T-helper 9 cell (primary cell): ENCODE measurements at places on chromosomes 3 and 15.

DNA sequence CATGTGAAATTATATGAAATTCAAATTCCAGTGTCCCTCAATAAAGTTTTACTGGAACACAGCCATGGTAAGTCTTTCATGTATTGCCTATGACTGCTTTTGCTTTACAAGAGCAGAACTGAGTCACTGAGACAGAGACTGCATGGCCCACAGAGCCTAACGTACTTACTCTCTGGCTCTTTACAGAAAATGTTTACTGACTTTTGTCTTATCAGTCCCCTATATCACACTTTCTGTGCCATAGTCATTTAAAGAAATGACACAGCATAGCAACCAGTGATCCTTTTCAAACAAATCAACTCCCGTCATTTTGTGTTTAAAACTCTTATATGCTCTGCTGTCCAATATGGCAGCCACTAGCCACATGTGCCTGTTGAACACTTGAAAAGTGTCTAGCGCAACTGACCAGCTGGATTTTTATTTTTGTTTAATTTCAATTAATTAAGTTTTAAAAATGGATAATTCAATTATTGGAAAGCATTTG, 129.7 kb upstream of the CDIN1 start:
- DNase-seq: no peak

GRCh38 chr3:126208606-126209256, 28.3 kb upstream of the ALDH1L1 start:
- DNase-seq: no peak

- no peak for DNase-seq
Observed at GRCh38 chr3:147939839-147940238, 530.7 kb downstream of the ZIC1 start.

DNA sequence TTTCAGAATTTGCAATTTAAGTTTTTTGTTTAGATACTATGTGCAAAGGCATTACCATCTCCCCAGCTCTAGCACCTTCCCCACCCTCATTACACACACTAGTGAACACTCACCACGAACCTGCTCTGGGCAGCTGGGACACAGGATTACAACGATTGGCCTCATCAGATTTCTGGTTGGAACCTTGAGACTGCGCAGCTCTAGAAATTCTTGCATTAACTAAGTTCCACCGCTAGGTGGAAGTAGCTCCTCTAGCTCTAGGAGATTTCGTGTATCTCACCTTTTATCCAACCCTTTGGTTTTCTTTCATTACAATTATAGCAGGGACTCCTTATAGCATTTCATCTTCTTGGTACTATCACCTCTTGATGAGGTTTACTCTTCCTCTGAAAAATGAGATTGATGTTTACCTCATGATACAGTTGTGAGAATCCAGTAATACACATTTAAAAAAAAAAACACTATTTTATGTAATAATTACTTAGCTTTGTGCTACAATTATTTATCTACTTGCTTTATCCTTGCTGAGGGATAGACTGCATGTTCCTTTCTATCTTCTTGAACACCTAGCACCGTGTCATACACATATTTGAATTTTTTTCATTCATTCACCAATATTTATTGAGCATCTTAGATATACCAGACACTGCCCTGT, 28.7 kb upstream of the PLOD2 start:
- no peak for DNase-seq

GRCh38 chr3:107524326-107524840, 1.6 kb downstream of the BBX start:
- no peak for DNase-seq
